ENCODE measurements at places on chromosomes 4 and X. TPM values are rescaled to one million over a fixed set of nuclear protein-coding genes. Genes with fewer than 3 reads are reported as not detected.
A peak's percentile ranks its signal among the peaks of the same experiment; 100 is the strongest.

DNA sequence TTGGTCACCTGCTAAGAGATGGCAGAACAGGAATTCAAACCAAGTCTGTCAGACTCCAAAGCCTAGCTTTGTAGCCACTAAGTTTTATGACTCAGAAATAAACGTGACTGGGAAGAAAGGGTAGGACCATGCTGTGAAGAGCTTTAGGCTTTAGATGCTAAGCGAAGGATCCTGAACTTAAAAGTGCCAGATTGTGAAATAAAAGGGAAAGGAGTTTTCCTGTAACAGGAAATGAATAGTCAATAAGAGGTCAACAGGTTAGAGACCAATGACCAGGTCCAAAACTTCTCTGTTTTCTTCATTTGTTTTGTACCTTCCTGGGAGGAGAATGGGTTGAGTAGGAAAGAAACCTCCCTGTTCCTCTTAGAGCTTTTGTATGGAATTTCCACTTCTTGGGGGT is 98.8 kb upstream of the EOLA2 start:
- DNase-seq, result no peak

- no peak for DNase-seq
Observed at GRCh38 chrX:133374874-133375387, 40.4 kb downstream of the GPC4 start.

GRCh38 chr4:126991965-126992364 is 640.8 kb upstream of the INTU start:
- DNase-seq, result no peak

DNA sequence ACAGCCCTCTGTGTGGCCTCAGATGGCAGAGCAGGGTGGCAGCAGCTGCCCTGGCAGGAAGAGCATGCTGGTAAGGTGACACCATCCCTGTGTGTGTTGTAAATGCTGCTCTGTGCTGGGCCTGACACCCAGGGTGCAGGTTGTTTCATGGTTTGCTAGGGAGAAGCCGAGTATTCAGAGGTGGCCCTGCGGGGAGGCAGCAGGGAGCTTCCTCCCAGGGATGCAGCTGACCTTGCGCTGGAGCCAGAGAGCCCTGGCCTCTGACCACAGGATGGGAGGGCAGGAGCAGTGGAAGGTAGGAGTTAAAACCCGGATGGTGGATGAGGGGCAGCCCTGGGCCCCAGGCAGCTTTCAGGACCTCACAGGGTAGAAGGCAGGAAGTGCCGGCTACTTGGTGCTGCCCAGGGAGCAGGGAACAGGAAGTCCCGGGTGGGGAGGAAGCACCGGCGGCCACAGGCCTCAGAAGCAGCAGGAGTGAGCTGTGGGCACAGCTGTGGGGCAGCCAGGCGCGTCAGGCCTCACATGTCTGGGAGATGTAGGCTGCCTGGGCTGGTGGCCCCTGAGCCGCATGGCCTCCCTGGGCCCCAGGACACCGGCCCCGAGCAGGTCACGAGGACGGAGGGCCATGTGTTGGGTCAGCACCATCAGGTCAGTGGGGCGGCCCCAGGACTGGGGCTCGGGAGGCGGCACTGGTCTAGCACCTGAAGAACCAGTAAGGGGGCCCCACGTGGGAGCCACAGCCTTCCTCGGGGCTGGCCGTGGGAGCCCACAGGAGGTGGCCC is 19.1 kb downstream of the SH3BP2 start:
- DNase-seq, result peak; percentile 71

- DNase-seq, result no peak
Observed at GRCh38 chr4:15855804-15856475, 77.8 kb downstream of the CD38 start.

- DNase-seq, result peak; percentile 40
Observed at GRCh38 chrX:130523460-130524394, 121.9 kb downstream of the RBMX2 start.

- DNase-seq, result no peak
Observed at GRCh38 chrX:70352496-70352895, 62.6 kb downstream of the KIF4A start.

GRCh38 chr4:139782926-139783522 is 117.4 kb downstream of the MGST2 start:
- DNase-seq, result no peak

DNA sequence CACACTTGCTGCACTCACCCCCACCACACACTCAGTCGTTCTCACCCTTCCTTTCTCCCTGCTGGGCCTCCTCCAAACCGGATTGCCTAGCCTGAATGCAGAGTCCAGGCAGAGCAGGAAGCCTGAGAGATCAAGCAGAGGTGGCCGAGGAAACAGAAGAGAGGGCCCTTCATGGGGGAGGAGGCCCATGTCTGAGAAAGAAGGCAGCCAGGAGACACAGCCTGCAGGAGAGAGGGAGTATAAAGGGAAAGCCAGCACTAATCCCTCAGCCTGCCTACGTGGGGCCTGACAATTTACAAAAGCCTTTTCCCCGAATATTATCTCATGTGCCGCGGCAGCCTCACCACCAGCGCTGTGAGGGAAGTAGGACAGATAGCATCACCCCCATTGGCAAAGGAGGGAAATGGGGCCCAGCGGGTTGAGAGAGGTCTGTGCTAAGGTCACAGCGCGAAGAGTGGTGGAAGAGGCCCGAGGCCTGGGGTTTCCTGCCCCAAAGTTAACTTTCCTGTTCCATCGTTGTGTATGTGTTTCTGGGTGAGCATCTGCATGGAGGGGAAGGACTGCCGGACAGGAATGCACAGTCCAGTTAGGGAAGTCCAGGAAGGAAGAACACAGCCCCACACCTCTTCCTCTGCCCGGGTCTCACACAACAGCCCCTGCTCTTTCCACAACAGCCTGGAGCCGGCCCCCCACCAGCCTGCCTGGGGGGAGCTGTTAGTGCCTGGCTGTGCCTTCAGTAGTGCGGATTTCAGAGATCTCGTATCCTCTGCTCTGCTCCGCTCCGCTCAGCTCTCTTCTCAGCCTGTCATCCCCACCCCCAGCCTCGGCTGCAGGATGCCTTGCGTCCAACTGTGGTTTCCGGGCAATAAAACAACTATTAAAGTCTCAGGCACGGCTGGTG is 50.9 kb upstream of the BCOR start:
- DNase-seq, result peak; percentile 54

GRCh38 chr4:48102303-48102702 is 31.7 kb downstream of the TXK start:
- no peak for DNase-seq

- DNase-seq, result peak; percentile 23
Observed at GRCh38 chr4:74397748-74398426, 32.9 kb downstream of the EREG start.

DNA sequence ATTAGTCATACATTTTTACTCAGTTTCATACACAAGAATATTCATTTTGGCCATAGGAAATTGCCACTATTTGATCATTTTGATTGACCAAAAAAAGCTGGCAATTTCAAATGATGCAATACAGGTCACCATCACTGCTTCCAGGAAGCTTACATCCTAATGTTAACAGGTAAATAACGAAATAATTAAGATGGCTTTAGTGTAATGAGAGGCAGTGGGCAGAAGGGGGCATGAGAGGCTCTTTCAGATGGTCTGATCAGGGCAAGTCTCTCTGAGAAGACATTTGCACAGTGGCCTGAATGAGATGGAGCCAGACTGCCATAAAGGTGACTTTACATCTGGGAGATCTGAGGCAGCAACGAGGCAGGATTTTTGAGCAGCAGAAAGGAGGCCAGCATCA is 170.7 kb downstream of the SLIT2 start:
- DNase-seq, result peak; percentile 79

DNA sequence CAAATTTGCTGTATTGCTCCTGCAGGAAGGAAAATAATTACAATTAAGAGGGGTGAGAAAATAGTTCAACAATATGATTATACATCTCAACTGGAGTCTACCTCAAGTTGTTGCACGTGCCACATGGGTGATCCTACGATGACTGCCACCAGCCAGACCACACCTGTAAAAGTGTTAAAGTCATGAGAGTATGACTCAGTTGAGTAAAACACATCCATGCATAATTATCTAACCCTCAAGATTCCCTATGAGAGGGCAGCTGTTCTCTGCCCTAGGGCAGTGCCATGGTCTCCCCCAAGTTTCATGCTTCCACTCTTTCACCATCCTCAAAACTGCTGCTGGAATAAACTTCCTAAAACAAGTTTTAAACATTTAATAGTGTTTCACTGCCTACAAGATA is 44.1 kb downstream of the QRFPR start:
- no peak for DNase-seq

GRCh38 chrX:23919706-23920320 is 12.0 kb downstream of the CXorf58 start:
- DNase-seq, result no peak

- no peak for DNase-seq
Observed at GRCh38 chr4:143559757-143560147, 46.2 kb downstream of the SMARCA5 start.

Gene BST1
- polyA plus RNA-seq, result 13.4 TPM

Gene SLC25A5
- 1,883 TPM for polyA plus RNA-seq

Gene CCNB3
- not detected for polyA plus RNA-seq

All from small intestine (tissue), 16 donors.